ENCODE measurements at places on chromosomes 2 and 18.
A peak's percentile ranks its signal among the peaks of the same experiment; 100 is the strongest.

DNA sequence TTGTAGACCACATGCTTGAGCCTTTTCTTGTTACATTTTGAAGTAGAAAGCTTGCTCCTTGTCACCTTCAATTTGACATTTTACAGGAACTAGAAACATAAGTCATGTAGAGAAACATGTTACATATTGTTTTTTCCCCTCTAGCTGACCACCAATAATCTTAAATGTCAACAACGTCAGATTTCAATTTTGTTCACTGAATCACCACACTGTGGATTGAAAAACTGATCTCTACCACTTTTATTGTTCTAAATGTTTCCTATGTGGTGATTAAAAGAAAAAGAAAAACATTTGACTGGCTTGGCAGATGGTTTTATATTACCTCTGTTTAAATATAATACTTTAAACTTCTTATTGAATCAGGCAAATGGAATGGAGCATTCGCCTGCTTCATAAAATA lies 87.7 kb downstream of the DSEL start:
- DNase-seq, result peak; percentile 39

DNA sequence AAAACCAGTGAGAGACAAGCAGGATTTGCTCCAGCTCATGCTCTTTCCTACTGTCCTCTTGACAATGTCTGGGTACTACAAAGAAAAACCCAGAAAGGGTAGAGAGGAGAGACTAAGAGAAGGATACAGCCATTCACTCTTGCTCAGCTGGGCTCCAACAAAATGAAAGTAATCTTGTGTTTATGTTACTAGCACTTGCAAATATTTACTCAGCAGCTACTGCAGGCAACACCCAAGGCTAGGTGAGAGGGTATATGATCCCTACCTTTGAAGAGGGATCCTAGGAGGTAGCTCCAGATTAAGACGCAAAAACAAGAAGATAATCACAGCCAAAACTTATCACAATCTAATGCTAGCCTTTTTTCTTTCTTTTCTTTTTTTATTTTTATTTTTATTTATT lies 329.6 kb upstream of the ACVR2A start:
- no peak for DNase-seq

DNA sequence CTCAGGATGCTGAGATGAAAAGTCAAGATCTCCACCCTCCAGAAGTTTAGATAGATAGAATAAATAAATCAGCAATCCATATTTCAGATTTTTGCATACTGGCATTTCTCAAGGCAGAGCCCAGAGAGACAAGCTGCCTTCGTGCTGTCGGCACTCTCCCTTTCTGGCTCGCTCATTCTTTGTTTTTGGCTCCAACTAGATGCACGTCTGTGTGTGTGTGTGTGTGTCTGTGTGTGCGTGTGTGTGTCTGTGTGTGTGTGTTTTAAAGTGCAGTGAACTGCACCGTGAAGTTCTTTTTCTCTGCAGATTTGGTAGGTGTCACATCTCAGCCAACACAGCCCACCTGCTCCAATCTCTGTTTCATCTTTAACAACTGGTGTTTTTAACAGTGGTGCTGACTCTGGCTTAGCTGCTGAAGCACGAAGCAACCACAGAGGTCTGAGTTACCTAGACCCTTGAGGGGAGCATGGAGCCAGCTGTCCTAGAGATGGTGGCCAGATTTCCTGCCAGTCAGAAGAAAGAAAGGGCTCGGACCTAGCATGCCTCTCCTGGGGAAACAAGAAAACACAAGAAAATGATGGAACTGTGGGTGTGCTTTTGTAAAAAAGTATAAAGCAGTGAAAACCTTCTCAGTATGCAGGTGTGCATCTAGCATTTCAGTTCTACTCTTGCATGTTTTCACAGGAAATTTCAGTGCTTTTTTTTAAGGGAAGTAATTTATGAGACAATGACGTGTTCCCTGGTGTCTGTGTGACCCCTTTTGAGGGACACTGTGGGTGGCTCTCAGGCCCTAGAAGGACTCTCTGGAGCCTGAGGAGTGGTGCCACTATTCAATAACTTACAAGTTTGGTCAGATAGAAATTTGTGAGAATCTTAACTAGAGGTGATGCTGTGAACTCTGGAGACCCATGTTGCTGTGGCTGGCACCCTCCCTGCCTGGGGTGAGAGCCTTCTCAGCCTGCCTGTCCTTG lies 364.3 kb downstream of the RNF144A start:
- no peak for DNase-seq

GRCh38 chr2:27033253-27033852 lies 588 bp downstream of the TMEM214 start:
- no peak for DNase-seq

DNA sequence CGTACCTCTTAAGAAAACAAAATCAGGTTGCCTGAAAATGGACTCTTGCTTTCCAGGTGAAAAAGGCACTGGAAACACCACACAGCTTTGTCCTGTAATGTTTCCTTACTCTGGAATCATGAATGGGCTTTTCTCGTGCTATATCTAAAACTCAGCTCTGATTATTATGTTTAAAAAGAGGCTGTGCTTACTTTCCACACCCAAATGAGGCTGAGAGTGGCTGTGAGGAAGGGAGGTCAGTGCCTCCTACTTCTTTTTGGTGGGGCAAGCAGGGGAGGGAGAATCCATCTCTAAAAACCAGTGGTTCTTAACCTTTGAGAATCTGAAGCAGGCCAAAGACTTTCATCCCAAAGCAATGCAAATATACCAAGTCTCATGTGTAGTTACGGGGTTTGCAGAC lies 148.6 kb downstream of the FAM210A start:
- DNase-seq, result no peak

Data from AG09309 (cell line).